ENCODE measurements at places on chromosomes 11 and 22.

DNA sequence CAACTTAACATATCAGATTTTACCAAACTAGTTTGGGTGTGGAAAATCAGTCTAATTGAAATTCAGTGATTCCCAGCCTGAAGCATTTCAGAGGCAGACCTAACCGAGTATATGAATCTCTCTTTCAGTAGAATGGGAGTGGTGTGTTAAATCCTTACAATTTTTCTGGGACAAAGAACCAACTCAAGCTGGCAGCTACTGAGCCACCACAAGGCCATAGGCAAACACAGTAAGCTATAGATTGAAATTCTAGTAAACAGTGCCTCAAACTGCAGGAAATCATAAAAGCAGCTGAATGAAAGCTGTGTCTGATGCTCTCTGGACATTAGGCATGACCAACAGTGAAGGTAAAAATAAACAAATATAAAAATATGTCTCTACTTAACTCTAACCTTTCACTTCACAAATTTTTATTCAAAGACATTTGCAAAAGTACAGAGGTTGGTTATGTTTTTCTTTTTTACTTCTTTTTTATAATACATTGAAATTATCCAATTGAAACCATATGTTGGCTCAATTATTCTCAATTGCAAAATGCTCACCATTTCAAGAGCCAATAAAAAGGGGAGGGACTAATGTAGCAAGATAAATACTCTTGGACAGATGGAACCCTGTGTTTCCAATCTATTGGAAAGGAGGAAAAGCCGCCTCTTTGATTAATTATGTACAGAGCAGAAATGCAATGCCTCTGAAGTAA is 35.8 kb upstream of the FIBIN start:
- DNase-seq: no peak

GRCh38 chr11:134823970-134824369 is 411.9 kb upstream of the B3GAT1 start:
- DNase-seq: no peak

DNA sequence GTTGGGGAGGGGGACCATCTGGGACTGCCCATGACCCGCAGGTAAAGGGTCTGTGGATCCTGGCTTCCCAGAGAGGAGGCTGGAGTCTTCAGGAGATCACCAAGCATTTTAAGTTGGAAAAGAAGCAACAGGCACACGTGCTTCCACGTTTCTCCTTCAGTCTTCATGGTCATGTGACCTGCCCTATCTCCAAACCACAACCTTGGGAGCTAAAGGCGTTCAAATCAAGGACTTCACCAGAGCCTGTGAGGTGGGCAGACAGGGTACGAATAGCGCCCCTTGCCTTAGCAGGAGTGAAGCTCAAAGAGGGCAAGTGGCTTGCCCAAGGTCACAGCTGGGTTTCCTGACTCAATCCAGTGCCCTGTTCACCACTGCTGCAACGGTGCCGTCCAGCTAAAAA is 6.7 kb downstream of the TMEM184B start:
- no peak for DNase-seq

DNA sequence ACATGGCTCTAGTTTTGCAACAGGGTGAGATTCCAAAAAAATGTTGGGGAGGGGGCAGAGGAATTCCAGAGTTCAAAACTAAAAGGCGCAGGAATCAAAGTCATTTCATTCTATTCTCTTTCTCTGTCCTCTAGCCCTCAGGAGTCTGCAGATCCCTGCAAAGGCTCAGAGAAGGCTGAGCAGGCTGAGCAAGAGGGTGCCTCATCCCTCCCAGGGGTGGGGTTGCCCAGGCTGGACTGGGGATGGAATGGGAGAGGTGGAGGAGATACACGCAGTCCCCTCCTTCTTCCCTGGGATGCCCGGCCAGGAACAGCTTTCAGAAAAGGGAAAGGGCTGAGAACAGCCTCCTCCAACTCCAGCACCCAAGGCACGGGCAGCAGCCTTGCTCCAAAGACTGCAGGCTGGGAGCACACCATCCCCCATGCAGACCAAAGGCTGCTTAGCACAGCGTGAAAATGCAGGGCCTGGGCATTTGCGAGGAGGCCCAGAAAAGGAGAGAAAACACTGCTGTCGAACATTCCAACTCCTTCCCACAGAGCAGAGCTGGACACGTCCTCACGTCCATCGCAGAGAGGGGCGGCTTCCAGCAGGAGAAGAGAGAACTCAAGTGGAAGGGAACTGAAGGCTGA is 51.8 kb downstream of the MN1 start:
- no peak for DNase-seq

GRCh38 chr22:30266445-30267381 is at the start of gene OSM:
Gene OSM, minus strand, starts transcription at chr22:30266851. Its CDS starts 52 bp downstream, at chr22:30266799.
- DNase-seq: peak; percentile 87

All from activated naive CD8-positive, alpha-beta T cell treated with anti-CD3 and anti-CD28 coated beads, Interleukin-2, amount 10 ng/mL, durations not matched to agents 7 days and 5 days (primary cell).